ENCODE measurements at places on chromosomes 1 and 21. TPM values are rescaled to one million over a fixed set of nuclear protein-coding genes. Genes with fewer than 3 reads are reported as not detected.

The RIPK4 gene
- total RNA-seq = 0.16 TPM

The SYT2 gene
- 23.5 TPM for total RNA-seq

The FLG gene
- 0.38 TPM for total RNA-seq

The LCK gene
- 0.64 TPM for total RNA-seq

The SPRR2E gene
- not detected for total RNA-seq

The ATP6V1G3 gene
- total RNA-seq = not detected

The SLC44A5 gene
- total RNA-seq = 55.0 TPM

The TRABD2B gene
- 0.42 TPM for total RNA-seq

The KRTAP10-5 gene
- total RNA-seq = not detected

The RGS8 gene
- total RNA-seq = 7.6 TPM

The PDZK1 gene
- total RNA-seq = 1.5 TPM

The RHOU gene
- 32.0 TPM for total RNA-seq

The ZFP69B gene
- 4.1 TPM for total RNA-seq

The GJC2 gene
- 0.71 TPM for total RNA-seq

The CIART gene
- 2.8 TPM for total RNA-seq

The ADAM15 gene
- 24.2 TPM for total RNA-seq

The CLDN19 gene
- total RNA-seq = 0.10 TPM

The TCP10L gene
- total RNA-seq = 0.86 TPM

The S100B gene
- total RNA-seq = 0.62 TPM

The OPRD1 gene
- 0.22 TPM for total RNA-seq

The KCNE2 gene
- total RNA-seq = 1.1 TPM

The ZBED6 gene
- total RNA-seq = 8.3 TPM

The SPATA1 gene
- 1.8 TPM for total RNA-seq

The PGLYRP4 gene
- total RNA-seq = 0.34 TPM

The ROR1 gene
- 1.1 TPM for total RNA-seq

The ACTA1 gene
- 0.66 TPM for total RNA-seq

The FCRL6 gene
- total RNA-seq = not detected

The CRYBG2 gene
- 0.35 TPM for total RNA-seq

The PADI1 gene
- not detected for total RNA-seq

The CEP170 gene
- total RNA-seq = 125 TPM

The LHX8 gene
- 0.23 TPM for total RNA-seq

The TTC34 gene
- 0.27 TPM for total RNA-seq

The WDR26 gene
- 116 TPM for total RNA-seq

The PTP4A2 gene
- 199 TPM for total RNA-seq

Measured in motor neuron (in vitro differentiated cells).